ENCODE measurements at places on chromosomes 13 and 19.

DNA sequence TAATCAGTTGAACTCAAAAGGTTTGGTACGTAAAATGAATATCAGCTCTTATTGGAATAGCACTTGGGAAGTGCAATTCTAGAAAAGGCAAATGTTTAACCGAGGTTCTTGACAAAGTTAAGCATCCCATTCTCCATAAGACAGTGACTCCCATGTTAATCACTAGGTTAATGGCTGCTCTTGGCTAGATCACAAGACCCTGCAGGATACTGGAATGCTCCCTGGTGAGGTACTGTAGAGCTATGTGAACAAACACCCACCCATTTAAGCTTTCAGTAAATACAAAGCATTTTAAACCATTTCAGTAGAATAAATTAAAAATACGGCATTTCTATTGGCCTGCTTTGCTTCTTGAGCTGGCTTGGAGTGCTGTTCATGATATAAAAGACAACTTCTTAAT is 56.5 kb downstream of the TDRD3 start:
- DNase-seq, result no peak

DNA sequence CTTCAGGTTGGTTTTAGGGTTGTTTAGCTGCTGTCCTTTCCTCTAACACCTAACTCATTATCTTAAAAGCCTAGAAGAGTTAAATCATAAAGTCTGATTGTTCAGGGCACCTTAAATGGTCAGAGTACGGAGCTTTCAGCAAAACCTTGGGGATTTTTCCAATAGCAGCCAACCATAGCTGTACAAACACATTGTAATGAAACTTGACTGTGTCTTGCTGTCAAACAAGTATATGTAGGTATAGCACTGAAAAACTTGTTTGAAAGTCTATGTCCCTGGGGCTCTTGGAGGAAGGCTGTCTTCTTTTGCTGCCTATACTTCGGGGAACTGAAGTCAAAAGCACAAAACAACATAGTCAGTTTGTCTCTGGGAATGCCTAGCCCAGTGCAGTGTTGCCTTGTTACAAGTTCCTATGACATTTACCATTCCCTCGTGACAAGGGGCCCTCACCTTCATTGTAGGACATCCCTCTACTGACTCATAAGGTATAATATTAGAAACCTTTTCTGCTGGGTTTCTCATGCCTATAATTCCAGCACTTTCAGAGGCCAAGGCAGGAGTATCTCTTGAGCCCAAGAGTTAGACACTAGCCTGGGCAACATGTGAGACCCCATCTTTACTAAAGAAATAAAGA is 474.5 kb upstream of the NBEA start:
- DNase-seq, result no peak

GRCh38 chr19:35858311-35858710 is 1.6 kb downstream of the KIRREL2 start:
- no peak for DNase-seq

- no peak for DNase-seq
Observed at GRCh38 chr13:85347251-85347650, 452.0 kb downstream of the SLITRK6 start.

- peak; percentile 55 for DNase-seq
Observed at GRCh38 chr13:112968380-112968909, 569 bp upstream of the MCF2L start.

DNA sequence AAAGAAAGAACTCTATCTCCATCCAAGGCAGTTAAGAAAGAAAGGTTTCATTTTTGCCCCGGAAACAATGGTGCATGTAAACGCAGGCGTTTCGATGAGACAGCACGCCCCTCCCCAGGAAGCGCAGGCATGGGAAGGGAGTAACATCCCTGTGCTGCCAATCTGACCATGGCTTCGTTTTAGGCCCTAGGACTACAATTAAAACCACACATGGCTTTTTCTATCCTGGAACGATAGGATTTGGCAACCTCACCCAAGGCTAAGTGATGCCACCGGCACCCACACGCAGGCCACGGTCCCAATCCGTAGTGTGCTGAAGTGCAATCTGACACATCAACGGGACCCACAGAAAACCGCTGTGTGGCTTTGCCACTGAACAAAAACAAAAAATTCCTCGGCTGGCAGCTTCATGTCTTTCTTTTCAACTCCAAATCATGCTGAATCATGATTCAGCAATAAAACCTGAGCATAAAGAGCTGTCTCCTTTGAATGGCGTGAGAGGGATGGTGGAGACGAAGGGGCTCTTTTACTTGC is 24.2 kb downstream of the RANBP3 start:
- no peak for DNase-seq

- no peak for DNase-seq
Observed at GRCh38 chr13:80262051-80262695, 78.8 kb downstream of the SPRY2 start.

- DNase-seq, result no peak
Observed at GRCh38 chr19:21912654-21913053, 76.7 kb upstream of the ZNF43 start.

GRCh38 chr19:15330801-15331418 is 1.4 kb downstream of the BRD4 start:
- no peak for DNase-seq

GRCh38 chr13:40536443-40537113 is 129.9 kb downstream of the FOXO1 start:
- no peak for DNase-seq

- no peak for DNase-seq
Observed at GRCh38 chr13:93982179-93982918, 497.1 kb downstream of the DCT start.

DNA sequence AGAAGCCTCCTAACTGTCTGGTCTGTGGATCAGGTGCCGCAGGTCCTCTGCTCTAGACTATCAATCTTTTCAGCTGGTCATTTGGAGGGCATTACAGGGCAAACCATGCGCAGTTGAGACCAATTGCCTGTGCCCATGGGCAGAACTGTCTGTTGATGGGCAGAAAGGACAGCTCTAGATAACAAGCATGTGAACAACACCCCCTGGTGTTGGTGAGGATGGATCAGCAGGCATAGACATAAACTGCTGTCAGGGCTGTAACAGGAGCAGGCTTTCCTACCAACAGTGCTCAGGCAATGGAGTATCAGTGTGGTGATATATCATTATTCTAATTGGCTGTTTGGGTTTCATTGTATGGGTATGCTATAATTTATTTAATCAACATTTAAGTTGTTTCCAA is 104.7 kb upstream of the KL start:
- DNase-seq, result no peak

- no peak for DNase-seq
Observed at GRCh38 chr13:100131863-100132574, 43.1 kb downstream of the PCCA start.

GRCh38 chr13:27644302-27644701 is 22.6 kb downstream of the POLR1D start:
- no peak for DNase-seq

- no peak for DNase-seq
Observed at GRCh38 chr13:35789335-35790165, 313.1 kb upstream of the MAB21L1 start.

DNA sequence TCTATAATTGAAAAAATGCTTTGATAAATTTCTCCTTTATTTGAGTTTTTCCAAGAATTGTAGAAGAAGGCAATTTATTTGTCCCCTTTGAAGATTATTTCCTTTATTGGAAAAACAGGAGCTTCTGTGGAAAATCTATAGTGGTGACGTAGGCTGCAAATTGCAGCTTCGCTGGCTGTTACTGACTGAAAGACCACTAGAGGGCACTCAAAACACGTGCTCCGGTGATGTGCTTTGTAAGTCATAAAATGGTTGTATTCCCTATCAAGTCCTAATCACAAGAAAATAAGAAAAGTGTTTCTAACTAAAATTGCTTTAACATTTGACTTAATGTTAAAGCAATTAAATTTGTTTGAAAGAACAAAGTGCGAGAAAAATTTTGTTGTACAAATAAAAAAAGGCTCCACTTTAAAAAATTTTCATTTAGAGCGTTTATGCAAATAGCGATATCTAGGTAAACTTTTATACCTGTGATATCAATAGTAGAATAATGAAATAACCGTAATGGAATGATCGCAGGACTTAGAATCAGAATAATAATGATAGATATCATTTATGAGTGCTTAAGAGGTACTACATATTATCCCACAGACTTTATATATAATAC is 638.2 kb upstream of the SPRY2 start:
- no peak for DNase-seq

- DNase-seq, result peak; percentile 19
Observed at GRCh38 chr13:45615501-45616101, at the start of gene ERICH6B. Gene ERICH6B (minus strand): TSS chr13:45615739. CDS start chr13:45597005, 18,734 bp downstream.

GRCh38 chr13:112181336-112182067 is 114.6 kb downstream of the SOX1 start:
- no peak for DNase-seq

- DNase-seq, result no peak
Observed at GRCh38 chr19:51002542-51003311, 1.3 kb upstream of the KLK8 start.

DNA sequence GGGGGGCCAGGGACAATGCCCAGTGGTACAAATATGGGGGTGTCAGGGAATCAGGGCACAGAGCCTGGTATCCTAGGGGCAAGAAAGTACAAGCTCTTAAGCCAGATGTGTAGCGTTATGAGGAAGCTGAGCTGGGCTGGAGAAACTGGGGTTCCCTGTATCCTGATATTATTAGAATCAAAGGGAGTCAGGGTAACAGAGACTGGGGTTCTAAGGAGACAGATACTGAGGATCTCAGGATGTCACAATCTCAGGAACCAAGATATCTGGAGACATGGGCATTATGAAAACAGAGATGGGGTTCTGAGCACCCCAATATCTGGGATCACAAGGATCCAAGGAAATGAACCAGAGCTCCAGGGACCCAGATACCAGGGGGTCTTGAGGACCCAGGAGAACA is 784 bp downstream of the BCL3 start:
- DNase-seq, result no peak

GRCh38 chr13:106505732-106506131 is 29.7 kb downstream of the EFNB2 start:
- no peak for DNase-seq

DNA sequence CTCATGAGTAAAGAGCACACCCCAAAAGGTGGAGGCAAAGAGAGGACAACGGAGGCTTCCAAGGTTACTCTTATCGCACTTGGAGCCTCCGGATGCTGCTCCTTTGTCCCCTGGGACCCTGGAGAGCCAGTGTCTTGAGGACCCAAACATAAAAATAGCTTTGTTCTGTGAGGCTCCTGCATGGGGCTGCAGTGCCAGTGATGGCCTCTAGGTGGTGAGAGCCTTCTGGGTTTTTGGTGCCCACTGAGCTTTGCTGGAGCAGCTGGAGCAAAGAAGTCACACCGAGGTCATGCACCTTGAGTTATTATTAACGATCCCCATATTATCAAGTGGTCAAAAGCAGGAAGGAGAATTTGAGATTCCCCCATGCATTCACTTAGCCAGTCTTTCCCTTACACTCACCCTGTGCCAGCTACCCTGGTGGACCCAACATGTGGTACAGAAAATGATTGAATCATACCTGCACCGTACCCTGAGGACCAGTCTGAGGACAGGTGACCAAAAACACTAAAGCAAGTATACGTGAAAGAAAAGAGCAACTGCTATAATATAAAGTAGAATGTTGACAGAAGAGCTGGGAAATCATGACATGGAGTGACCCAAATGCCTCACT is 41.5 kb downstream of the ZNF682 start:
- DNase-seq, result peak; percentile 22

DNA sequence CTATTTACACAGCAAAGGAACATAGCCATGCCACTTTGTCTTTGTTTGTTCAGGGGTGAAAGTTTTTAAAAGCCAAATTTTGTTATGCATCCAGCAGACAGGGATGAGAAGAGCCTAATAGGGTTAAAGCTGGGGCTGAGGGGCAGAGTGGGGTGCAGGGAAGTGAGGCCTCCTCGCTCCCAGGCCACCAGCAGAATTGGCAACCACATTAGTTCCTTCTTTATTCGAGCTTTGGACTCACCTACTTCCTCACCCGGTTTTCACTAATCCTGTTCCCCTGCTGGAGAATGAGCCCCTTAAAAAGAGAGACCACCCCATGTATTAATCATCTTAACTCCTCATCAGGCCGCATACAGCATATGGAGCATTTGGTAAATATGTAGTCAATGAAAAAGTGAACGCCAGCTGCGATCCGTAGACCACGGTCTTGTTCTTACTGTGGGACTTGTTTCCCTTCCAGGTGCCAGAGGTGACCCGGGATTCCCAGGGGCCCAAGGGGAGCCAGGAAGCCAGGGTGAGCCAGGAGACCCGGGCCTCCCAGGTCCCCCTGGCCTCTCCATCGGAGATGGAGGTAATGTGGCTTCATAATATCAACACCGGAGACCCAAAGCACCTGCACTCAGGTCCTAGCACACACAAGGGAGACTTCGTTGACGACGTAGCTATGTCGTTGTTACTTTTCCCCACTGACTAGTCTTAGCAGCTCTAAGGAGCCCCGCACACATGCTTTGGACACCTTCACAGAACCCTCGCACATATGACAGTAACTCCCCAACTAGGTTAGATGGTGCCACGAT is 112.1 kb downstream of the RAB20 start:
- no peak for DNase-seq

GRCh38 chr13:35909837-35910540 is 221.2 kb downstream of the DCLK1 start:
- no peak for DNase-seq

DNA sequence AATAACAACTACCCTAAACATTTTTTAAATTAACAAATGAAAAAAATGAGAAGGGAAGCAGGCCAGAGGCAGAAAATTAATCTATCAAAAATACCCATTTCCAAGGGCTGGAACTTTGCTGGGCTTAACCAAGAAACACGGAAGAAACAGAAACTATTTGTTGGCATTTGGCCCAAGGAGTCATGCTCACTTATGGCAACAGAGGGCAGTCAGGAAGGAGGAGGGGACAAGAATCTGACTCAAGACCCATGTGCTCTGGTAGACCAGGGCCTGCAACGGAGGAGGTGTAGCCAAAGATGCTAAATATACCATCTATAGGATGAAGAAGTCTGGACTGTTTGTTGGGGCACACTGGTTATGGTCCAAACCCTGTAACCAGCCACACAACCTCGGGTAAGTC is 496.7 kb downstream of the COG6 start:
- DNase-seq, result no peak

DNA sequence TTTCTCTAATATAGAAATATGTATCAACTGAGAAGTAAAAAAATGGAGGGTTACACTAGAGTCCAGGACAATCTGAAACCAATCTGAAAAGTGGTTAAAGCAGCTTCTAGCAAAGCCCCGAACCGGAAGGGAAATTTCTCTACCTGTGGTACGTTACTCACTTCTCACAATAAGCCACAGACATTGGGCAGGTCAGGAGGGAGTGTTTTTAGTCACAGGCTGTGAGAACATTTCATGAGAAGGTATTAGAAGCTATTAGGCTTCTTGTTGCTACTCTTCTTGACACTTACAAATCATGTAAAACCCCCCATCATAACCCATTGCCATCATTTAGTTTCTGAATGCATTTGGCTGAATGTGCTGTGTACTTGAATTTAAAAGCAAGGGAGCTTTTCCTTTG is 120.9 kb downstream of the NUFIP1 start:
- DNase-seq, result no peak

DNA sequence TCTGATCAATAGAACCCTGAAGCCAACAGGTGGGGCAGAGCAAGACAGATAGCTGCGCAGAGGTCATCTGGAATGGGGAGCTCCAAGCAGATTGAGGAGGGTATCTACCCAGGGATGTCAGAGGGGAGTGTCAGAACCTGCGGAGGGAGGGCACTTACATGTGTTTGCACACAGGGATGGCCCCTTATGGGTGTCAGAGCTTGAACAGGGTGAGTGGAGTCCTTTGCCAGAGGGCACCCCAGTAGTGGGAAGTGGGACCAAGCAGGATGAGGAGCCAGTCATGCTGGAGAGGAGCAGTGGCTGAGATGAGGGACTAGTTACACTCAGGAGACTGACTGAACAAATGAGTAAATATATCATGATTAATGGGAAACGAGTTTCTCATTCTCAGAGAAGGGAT is 17.0 kb upstream of the SIGLEC14 start:
- DNase-seq, result no peak

GRCh38 chr13:66829803-66830202 is 400.3 kb downstream of the PCDH9 start:
- DNase-seq, result no peak

Data from left ventricle myocardium inferior (tissue), 1 donor.